ENCODE measurements at places on chromosomes 2 and 18.

GRCh38 chr2:40962026-40962425 lies 510.1 kb upstream of the SLC8A1 start:
- no peak for DNase-seq

GRCh38 chr18:68734308-68734707 lies 19.4 kb upstream of the TMX3 start:
- DNase-seq = no peak

DNA sequence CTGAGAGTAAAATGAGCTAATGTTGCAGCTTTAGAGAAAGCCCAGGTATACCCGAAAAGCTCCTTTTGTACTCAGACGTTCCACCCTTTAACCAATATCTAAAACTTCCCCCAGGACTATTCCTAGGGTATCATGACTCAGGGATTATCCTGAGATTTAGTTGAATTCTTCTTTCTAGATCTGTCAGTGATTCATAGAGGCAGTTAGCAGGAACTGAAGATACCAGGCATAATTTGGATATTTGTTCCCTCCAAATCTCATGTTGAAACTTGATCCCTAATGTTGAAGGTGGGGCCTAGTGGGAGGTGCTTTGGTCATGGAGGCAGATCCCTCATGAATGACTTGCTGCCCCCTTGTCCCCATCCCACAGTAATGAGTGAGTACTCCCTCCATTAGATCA lies 161.2 kb upstream of the LRP1B start:
- DNase-seq = no peak

DNA sequence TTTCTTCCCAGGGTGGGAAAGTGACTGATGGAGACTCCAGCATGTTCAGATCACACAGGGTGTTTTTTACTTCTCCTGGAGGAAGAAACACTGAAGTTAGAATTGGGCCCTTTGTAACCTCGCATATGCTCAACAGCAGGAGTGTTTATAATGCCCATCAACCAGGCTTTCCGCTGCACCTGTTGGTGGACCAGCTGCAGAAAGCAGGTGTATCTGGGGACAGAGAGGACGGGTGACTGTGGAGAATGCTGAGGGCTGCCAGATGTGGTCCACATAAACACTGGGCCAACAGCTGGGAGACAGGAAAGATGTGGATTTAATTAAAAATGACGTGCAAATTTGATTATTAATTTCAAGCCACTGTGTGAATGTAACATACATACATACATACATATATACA lies 335.5 kb upstream of the SPRED2 start:
- no peak for DNase-seq

GRCh38 chr2:206112846-206113547 lies 27.0 kb upstream of the INO80D start:
- no peak for DNase-seq

DNA sequence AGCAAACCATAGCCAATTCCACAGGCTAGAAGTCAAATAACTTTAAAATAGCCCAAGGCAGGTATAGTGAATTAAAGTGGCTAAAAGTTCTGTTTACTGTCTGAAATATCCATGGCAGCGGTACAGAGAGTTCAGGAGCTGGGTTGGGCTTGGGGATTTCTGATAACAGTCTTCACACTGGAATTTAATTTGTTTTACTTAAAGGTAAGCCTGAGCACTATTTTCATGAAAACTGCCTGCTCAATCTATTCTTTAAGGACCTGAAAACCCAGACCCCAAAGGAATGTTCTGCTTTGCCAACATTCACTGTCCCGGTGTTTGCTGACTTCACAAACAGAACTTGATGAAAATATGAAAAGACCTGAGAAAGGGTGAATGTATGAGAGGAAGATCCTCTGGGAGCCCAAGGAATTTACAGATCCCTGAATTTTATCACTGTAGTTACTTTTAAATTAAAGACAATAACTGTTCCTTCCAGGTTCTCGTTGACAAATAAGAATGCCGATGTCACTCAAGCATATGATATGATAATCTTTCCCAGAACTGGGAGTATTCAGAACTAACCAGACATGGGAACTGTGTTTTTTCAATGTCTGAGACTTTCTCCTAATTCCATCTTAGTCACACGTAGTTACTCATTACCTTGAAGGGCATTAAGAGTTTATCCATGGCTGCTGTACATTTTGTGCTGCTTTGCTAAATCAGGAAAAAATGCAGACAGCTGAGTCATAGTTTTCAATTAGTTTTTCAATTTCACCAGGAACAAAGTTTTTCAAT lies 28.3 kb upstream of the ITGB6 start:
- no peak for DNase-seq

DNA sequence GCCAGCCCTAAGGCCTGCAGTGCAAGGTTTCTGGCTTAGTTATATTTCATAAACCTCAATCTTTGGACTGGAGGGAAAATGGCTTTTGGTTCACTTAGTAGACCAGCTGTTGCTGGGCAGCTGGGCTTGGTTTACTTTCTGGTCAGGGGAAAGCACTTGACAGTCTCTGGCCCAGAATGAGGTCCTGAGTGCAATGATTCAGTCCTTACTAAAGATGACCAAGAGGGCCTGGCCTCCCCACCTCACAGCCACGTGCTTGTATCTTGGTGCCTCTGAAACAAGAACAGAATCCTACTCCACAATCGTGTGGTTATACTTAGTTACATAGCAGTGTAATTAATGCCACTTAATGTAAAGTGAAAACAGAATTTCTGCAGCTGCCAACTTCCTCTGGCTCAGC lies 325.5 kb upstream of the MEIS1 start:
- DNase-seq = no peak

- no peak for DNase-seq
Measured at GRCh38 chr2:128661311-128661710, 342.6 kb upstream of the HS6ST1 start.

DNA sequence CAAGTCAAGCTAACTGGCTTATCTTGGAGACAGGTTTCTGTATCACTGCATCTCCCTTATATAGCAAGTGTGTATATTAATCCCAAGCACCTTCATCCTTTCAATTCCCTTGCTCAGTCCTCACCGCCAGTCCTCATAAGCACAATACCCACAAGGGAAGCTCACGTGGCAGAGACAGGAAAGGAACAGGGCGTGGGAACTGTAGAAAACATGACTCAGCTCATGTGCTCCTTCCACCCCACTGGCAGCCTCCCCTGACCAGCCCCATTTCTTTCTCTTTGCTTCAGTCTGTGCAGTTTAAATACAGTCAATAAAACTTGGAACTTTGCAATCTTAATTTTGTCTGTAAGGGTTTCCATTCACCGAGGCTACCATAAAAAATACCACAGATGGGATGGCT lies 36.5 kb upstream of the CDH19 start:
- no peak for DNase-seq

DNA sequence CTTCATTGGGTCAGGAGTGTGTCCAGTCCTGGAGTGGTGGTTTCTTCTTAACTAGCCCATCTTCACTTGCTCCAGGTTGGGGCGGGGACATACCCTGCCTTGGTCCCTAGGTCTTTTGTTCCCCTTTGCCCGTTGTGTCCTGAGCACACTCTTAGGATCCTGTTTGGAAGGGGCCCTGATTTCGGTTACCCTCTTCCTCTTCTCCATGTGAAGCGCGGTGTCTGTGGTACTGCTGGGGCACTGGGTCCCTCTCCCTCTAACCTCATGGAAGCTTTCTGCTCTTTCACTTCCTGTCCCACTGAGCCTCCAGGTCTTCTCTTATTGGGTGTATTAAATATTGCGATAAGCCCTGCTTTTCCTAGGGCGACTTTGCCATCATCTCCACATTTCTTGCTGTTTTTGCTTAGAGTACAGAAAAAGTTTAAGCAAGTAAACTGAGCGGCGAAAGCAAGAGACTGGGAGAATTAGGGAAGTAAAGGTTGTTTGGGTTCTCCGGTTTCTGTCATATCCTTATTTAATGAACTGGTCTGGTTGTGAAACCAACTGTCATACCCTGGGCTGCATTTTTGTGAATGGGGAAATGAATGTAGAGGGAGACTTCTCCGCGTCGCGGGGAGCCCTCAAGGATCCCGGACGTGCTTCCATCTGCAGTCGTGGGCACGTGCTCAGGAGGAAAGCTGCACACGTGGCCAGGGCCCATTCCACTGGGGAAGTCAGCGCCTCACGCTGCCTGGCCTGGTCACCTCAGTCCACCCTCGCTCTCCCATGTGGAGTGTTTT lies 73.8 kb upstream of the B3GNT7 start:
- DNase-seq = no peak

DNA sequence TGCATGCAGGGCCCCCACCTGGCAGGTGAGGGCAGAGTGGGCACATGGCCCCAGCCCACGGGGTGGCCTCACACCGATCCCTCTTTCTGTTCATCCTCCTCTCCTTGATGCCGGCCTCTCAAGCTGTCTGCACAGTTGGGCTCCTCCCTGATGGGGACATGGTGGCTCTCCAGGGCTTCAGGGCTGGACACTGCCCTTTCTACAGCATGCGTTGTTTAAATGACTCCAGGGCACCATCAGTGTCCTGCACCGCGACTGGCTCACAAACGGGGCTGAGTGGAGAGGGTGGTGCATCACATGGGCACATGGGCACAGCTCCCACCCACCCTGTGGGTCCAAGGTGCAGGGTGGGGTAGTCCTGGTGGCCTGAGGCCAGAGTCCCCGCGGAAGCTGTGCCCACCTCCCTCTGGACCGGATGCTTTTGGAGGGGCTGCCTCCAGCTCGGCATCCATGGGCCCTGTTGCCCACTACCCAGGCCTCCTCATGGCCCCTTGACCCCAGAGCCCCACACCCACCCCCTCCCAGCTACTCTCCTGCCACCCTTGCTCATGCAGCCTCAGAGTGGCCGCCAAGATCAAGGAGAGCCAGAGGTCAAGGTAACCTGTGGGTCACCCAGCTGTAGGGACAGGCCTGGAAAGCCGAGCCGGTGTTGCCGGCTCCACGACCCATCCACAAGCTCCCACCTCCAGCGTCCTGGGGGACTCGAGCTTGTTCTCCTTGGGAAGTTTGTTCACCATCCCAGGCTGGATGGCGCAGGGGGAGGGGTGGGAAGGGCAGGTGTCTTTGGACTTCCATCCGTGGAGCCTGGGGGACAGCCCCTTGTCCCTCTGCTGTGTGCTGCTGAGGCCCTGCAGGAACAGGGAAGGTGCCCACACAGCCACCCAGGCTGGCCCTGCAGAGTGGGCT lies 12.3 kb upstream of the SNED1 start:
- DNase-seq = no peak

- no peak for DNase-seq
Measured at GRCh38 chr2:125638345-125638744, 1017.6 kb upstream of the GYPC start.

GRCh38 chr2:239022437-239023260 lies 174.8 kb downstream of the TWIST2 start:
- DNase-seq = peak; percentile 67

DNA sequence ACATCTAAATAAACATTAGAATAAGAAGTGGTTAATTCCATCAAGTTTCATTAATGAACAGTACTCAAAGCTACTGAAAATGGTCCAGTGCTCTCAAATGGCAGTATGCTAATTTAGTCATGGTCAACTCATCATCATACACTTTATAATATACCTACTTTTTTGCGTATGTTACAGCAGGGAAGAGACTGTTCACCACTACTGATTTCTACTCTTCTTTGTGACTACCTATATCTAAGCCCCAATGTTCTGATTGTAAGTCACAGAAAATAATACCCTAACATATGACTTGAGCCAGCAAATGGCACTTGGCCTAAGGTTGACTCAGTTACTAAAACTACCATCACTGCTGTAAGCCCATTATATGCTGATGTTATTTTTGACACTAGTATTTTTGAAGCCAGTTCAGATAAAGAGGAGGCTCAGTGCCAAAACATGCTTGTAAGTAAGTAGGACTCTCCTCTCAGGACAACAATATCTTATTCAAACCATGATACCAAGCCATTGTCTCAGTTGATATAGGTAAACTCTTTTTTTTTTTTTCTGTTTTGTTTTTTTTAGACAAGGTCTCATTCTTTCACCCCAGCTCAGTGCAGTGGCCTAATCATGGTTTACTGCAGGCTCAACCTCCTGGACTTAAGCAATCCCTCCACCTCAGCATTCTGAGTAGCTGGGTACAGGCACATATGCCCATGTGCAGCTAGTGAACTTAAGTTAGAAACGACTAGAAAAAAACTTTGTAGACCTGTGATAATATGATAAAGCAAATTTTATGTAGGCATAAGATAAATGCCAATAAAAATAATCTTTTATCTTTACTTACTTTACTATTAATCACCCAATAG lies 266.9 kb downstream of the ZNF385B start:
- DNase-seq = no peak

GRCh38 chr2:69138793-69139459 lies 125.9 kb downstream of the ANTXR1 start:
- no peak for DNase-seq

- DNase-seq = no peak
Measured at GRCh38 chr2:10499911-10500521, 51.9 kb upstream of the ODC1 start.

DNA sequence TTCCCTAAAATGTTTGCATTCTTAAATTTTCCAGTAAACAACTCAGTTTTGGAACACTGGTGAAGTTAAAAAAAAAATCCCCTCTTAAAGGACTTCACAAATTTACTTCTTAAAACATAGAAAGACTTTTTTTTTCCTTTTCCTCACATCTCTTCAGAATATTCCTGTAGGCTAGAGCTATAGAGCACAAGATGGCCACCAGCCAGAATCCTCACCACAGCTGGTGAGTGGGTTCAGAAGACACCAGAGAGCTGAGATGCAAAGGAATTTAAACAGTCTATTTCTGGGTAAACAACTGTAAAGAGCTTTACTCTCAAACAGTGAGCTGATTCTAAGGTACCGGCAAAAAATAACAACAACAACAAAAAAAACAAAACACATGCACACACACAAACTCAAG lies 252.8 kb downstream of the LRP1B start:
- no peak for DNase-seq

DNA sequence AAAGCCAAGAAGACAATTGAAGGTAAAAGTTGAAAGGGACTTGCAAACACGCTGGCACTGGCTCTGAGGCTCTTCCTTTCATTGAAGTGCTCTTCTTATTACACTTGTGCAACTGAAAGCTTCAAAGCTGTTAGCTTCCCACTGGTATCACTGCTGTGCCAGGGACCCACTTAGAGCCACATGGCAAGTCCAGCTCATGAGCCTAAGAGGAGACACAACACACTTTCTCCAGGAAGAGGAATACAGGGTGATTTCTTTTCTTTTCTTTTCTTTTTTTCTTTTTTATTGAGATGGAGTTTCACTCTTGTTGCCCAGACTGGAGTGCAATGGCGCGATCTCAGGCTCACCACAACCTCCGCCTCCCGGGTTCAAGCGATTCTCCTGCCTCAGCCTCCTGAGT lies 218.2 kb downstream of the ATAD2B start:
- no peak for DNase-seq

- no peak for DNase-seq
Measured at GRCh38 chr2:29742656-29743055, 178.7 kb downstream of the ALK start.

GRCh38 chr2:216486271-216486670 lies 12.4 kb upstream of the RPL37A start:
- DNase-seq = no peak

GRCh38 chr2:226965376-226965775 lies 129.5 kb downstream of the RHBDD1 start:
- no peak for DNase-seq

GRCh38 chr2:71720283-71720560 lies 266.9 kb downstream of the DYSF start:
- DNase-seq = no peak

GRCh38 chr2:32851777-32852439 lies 94.8 kb upstream of the LTBP1 start:
- DNase-seq = no peak

All from SK-N-SH (cell line).